ENCODE measurements at places on chromosomes 4 and X.

DNA sequence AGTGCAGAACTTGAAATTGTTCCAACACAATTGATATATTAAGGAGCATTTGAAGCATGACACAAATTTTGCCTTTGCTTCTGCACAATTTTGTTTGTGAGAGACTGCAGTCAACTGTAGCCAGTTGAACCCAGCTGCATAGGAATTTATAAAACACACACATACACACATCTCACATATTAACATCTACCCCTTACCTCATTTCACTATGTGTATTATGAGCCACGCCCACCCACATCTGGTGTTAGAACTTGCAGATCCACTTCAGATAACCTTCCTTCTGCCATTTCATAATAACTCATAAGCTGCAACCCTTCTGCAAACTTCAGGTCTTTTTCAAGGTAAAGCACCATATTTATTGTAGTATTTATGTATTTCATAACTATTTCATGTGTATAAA lies 188.1 kb upstream of the WDFY3 start:
- no peak for DNase-seq

DNA sequence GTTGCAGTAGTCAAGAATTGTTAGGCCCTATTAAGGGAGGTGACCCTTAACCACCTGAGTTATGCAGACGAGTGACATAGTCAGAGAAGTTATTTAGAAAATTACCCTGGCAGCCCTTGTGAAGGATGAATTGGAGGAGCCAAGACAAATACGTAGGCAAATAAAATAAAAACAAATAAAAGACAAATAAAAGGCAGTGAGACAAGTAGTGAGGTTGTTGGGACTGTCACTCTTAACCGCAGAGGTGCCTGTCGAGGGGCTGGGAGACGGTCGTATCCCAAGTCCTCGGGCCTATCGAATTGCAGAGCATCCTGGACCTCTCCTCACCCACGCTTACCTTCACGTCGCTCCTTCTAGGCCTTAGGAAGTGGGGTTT lies 58.0 kb upstream of the ZC4H2 start:
- DNase-seq: no peak

GRCh38 chr4:89301902-89302301 lies 5.7 kb downstream of the GPRIN3 start:
- DNase-seq: no peak

- DNase-seq: no peak
Measured at GRCh38 chrX:152619897-152620296, 17.8 kb upstream of the GABRQ start.

- DNase-seq: peak; percentile 26
Measured at GRCh38 chr4:48439988-48440387, 43.2 kb upstream of the SLC10A4 start.
